ENCODE measurements at places on chromosomes 11 and 22.

GRCh38 chr22:20574920-20575353, 67.5 kb downstream of the MED15 start:
- no peak for DNase-seq

GRCh38 chr11:134517115-134517514, 105.1 kb upstream of the B3GAT1 start:
- no peak for DNase-seq

DNA sequence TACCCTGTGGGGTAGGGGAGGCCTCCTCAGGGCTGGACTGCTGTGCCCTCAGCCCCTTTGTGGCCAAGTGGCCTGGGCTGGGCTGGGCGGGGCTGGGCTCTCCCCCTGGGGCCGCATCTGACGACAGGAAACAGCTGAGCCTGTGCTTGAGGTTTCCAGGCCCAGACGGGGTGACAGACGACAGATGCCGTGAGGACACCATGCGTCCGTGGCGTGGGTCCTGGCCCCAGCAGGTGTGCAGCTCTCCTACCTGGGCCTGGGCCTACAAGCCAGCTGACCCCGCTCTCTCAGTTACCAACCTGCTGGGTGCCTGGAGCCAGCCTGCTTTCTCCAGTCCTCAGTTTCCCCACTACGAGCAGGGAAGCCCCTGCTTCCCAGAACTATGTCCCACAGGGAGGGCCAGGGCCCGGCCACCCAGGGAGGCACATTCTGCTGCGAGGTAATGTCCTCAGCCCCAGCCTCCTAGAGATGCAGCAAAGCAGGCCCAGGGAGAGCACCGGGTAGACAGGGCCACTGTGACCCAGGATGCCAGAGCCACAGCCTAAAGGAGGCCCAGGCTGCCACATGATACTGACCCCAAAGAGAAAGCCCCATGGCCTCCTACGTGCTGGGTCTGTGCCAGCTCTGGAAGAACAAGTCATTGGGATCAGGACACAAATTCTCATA, 181.3 kb downstream of the IGLL1 start:
- DNase-seq = no peak

- no peak for DNase-seq
Observed at GRCh38 chr11:24516638-24517037, 19.8 kb downstream of the LUZP2 start.

DNA sequence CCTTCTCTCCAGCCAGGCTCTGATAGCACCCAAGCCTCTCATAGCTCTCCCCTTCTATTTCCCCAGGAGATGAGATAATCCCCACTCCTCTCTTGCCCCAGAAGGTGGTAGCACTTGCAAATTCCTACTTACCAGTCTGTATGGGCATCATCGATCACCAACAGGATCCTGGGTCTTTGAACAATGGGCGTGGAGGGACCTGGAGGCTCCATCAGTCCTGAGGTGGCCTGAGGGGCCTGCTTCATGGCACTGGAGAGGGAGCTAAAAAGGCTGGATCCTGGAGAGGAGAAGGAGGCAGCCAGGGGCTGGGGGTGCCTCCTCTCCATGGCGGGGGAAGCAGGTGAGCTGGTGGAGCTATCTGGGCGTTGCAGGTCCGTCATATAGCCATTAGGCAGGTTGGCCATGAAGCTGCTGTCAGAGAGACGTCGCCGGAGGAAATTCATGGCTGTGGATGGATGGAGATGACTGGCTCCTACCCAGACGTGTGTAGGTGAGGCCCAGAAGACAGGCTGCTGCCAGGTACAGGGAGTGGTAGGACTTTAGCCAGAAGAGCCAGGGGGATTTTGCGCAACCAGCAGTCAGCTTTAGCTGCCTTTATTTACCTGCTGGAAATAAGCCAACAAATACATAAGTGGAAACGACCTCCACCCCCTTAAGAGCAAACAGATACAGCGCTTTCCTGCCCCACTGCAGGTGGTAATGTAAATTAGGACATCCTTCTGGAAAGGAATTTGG, 51.8 kb downstream of the SYN3 start:
- no peak for DNase-seq

DNA sequence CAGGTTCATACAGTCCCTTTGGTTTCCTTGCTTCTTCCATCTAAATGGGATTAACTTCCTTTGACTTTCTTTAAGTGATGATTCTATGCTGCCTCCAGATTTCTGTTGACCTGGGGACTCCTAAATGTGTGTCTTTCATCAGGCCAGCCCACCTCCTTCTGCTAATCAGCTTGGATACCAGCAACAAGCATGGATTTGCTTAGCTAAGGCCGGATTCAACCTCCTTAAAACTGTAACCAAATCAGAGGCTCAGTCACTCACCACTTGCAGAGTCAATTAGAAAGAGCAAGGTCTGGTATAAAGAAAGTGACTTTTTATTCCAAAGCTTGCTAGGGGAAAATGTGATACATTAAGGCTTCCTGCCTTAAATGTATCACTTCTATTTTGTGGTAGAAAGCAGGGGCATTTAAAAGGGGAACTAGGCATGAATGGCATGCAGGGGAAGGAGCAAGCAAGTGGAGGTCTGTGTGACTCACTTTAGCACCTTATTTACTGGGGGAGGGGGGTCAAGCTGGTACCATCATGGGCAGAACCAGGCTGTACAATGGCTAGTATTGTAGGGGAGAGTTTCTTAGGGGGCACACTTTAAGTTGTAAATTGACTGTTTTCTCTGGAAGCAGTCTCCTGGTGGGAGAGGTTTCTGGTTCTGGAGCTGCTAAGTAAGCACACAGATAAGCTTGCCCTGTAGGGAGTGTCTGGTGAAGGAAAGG, 239.0 kb upstream of the PDGFD start:
- DNase-seq = no peak

All from naive thymus-derived CD4-positive, alpha-beta T cell (primary cell).